ENCODE measurements at places on chromosomes 2 and 18.

DNA sequence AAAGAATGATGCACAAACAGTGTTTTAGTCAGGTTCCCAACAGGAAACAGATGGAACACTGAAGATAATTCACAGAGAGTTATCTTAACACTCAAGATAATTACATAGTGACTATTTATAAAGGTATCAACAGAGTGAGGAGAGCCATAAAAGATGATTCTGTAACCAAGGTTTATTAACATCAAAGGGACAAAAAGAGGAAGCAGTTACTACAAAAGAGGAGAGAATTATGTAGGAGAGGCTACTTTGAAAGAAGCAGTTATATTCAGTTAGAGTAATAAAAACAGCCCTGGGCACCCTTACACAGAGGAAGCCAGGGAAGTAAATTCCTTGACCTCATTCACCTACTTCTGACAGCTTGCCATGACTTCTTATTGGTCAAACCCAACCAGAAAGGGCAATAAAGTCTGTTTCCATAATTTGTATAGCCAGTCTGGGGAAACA is 326.5 kb upstream of the SLC39A10 start:
- no peaks in the 10 kb centered on the region for H3K4me1 ChIP-seq
- no peaks in the 10 kb centered on the region for H3K27me3 ChIP-seq
- DNase-seq = no peak
- H3K27ac ChIP-seq = no peak overlapping the region
- no peak overlapping the region for H3K4me3 ChIP-seq
- H3K36me3 ChIP-seq = no peaks in the 10 kb centered on the region

DNA sequence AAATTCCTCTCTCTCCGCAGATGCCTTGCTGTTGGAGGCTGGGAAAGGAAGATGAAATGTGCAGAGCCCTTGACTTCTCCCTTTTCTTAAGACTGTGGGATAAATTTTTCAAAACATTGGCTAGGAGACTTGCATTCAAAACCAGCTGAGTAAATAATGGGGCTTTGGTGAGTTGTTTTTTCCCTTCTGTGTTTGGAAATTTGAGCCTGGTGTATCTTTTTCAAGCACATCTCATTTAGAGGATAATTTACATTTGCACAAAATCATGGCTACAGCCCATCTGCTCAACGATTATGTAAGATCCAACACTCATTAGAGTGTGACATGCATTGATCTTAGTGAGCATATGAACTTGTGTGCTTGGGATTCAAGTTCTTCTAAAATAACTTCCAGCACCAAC is 112.1 kb upstream of the ATP8B1 start:
- H3K4me1 ChIP-seq = peaks cover 8% of the 10 kb centered on the region
- DNase-seq = no peak
- H3K27me3 ChIP-seq = no peaks in the 10 kb centered on the region
- no peak overlapping the region for H3K4me3 ChIP-seq

DNA sequence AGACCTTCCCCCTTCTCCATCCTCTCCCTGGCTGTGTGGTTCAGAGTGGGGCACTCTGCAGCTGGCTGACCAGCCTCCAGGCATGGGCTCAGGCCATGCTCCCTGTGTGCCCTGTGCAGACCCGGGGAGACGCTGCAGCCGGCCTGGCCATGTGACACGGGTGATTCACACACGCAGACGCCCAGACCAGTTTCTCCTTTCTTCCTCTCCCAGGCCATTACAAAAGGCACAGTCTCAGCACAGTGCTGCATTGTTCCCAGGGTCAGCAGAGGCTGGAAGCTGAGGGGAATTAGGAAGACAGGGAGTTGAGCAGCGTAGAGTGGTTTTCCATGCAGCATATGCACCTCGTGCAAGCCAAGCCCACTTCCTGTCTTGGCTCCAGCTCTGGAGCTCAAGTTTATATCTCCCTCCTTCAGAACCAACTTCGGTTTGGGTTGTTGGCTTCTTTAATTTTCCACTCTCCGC is 288.5 kb downstream of the TNS1 start:
- DNase-seq = peak; percentile 81
- H3K36me3 ChIP-seq = no peaks in the 10 kb centered on the region
- H3K4me3 ChIP-seq = no peak overlapping the region
- H3K27me3 ChIP-seq = no peaks in the 10 kb centered on the region
- peaks cover 21% of the 10 kb centered on the region for H3K4me1 ChIP-seq
- H3K27ac ChIP-seq = no peak overlapping the region

GRCh38 chr18:52322307-52322706 is 17.7 kb upstream of the DCC start:
- no peaks in the 10 kb centered on the region for H3K4me1 ChIP-seq
- H3K4me3 ChIP-seq = no peak overlapping the region
- DNase-seq = no peak

- no peak for DNase-seq
- no peak overlapping the region for H3K27ac ChIP-seq
- H3K4me1 ChIP-seq = peaks cover 6% of the 10 kb centered on the region
- H3K36me3 ChIP-seq = no peaks in the 10 kb centered on the region
- H3K4me3 ChIP-seq = no peak overlapping the region
- H3K27me3 ChIP-seq = no peaks in the 10 kb centered on the region
Observed at GRCh38 chr2:226431288-226431948, 368.2 kb downstream of the IRS1 start.
